ENCODE measurements at places on chromosomes 6 and 20.

DNA sequence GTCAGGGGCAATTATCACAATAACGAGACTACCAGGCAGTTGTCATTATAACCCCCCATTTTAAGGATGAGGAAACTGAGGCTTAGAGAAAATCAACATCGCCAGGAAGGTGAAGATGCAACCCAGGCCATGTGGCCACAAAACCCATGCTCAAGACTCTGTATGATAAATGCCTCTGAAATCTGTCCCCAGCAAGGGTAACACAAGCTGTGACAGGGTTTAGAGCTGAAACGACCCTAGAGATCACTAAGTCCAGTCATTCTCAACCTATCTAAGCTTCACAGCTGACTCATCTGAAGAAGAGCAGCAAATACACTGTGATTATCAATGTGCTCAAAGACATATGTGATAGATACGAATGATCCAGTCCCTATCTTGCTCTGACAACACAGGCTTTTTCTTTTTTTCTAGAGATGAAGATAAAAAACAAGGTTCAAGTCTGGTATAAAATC lies 47.0 kb downstream of the ARHGAP18 start:
- DNase-seq, result no peak

DNA sequence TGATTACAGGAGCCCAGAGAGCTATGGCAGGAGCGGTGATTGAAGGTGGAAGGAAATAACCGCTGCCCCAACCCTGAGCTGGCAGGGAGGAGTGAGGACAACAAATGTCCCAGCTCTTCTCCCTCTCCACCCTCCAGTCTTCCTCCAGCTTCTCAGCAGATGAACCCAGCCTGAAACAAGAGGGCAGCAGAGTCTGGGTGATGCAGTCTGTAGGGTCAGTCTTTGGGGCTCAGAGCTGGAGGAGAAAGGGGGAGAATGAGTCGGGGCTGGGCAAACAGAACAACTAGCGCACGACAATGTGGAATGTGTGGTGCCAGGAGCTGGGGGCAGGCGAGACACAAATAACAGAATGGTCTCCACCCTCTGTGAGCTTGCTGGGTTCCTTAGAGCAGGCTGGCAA lies 4.5 kb upstream of the GUCA1A start:
- DNase-seq, result no peak

DNA sequence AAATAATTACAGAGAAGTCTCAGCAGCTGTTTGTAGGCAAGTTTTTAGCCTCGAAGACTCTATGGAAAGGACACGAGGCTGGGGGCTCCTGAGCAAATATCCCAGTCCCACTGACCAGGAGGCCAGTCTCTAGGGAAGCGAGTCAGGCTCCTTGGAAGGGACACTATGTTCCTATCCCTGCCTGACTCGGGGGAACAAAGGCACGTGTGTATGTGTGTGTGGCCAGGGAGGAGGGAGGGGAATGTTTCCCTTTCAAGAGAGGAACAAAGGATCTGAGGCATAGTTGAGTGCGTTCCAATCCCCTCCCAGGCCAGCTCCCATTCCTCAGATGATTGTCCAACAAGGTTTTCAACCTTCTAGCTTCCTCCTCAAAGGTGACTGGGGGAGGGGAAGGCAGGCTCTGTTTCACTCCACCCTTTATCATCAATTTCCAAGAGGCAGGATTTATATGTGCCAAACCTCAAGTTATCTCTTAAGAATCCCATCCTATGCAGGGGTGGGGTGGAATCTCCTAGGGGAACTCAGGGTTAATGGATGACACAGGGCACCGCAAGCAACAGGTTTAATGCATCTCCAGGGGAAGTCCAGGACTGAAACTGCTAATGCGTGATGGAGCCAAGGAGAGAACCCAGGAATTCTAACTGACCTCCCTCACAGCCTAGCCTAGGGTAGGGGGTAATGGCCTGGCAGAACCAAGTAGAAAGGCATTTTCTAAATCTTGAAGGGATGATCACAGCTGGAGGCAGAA lies 9.9 kb downstream of the BCL2L1 start:
- no peak for DNase-seq

- no peak for DNase-seq
Observed at GRCh38 chr6:45986746-45987274, 28.9 kb downstream of the CLIC5 start.

DNA sequence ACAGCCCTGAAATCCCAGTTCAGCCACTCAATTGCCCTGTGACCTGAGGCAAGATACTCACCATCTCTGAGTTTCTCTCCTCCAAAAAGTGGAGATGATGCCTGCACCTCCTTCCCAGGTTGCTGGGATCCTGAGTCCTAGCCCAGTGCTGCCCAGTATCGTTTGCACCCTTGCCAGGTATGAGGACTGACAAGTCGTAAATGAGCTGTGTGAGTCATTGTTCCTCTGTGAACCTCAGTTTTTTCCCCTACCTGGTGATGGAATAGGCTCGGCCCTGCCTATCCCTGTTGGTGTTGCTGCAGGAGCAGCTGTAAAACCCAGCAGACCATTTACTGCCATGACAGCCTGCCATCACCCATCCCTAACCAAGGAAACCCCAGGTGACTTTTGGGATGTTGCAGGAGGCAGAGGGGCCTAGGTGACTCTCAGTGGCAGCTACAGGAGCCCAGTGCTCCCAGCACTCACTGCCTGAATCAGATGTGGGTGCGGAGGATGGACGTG lies 229.3 kb downstream of the SYNDIG1 start:
- DNase-seq, result no peak

DNA sequence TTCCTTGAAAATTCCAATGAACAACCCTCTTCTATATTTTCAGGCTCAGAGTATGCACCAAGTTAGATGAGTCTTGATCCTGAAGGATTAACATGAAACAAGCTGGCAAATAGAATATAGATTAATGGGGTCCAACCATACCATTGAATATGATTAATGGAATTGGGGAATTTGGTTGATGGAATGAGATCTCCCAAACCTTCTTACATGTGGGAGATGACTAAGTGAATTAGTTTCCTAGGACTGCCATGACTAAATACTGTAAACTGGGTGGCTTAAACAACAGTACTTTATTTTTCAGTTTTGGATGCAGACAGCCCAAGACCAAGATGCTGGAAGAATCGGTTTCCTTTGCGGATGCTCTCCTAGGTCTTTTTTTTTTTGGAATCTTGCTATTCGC lies 347.0 kb downstream of the QKI start:
- no peak for DNase-seq

DNA sequence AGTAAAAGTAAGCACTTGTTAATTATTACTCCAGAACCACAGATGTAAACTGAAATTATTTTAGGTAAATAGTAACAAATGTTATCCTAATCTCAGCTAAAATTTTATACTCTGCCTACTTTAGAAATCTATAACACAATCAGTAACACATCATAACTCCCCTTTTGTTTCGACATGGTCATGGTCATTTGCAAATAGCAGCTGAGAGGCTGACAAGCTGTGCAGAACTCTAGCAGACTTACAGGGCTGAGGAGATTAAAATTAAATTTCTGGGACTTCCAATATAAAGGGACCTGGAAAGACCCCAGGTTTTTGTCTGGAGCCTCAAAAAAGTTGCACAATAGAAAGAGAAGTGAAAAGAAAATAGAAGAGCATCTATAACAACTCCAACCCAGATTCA lies 88.8 kb downstream of the PRL start:
- no peak for DNase-seq

GRCh38 chr6:41286544-41287346 lies at the start of gene TREM1:
Gene TREM1 (minus strand): TSS chr6:41286682. CDS start chr6:41286655, 27 bp downstream.
- no peak for DNase-seq

DNA sequence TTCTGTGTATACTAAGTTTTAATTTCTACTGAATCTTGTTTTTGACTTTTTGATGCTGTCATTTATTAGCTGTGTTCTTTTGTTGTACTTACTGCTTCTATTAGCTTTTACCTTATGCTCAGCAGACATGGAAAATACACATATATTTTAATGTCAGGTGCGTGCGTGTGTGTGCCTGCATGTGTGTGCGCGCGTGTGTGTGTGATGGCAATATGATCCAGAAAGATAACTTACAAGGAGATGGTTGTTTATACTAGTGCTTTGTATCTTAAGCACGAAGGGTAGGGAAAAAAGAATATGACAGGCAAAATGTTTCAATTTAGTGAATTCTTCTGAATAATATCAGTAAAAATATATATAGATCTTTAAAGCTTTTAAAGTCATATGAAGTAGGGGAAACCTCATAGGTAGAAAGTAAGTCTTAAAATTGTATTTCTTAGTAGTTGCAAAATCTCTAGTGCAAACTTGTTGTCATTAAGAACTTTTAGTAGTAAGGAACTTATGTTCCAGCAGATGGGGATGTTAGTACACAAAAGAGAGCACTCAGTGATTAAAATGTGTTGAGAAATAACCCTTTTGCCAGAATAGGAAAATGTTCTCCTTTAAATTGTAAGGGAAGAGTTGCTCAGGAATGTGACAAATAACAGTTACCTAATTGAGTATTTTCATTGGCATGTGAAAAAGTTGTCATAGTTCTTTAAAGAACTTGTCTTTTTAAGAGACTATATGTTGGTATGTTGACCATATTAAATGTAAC lies 13.2 kb downstream of the QKI start:
- DNase-seq, result no peak

DNA sequence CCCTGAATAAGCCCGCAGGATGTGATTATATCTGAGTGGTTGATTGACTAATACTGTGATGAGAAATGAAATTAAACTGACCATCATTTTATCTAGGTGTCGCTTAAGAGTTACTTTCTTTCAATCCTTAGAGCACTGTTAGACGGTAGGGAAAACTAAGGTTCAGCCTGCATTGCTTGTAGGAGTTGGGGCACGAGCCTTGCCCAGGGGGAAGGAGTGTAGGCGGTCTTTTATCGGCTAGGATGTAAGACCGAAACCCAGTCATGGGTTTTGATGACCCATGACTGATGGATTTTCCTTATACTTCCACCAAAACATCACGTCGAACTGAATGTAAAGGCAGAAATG lies 392 bp upstream of the TASP1 start:
- no peak for DNase-seq

DNA sequence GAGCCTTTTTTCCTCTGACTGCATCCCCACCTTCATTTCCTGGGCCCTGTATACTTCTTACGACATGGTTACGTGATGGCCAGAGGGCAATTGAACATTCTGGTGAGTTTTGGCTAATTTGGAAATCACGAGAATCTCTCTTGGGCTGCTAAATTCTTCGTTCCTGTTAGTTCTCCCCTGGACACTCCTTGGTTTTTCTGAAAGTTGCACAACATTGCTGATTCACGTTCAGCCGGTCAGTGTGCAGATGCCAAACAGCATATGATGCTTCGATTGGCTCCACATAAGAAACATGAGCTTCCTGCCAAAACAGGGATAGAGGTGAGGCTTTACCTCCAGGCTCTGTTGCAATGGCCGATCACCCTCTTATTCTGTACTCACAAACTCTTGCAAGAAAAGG lies 119.4 kb upstream of the LY86 start:
- DNase-seq, result no peak

DNA sequence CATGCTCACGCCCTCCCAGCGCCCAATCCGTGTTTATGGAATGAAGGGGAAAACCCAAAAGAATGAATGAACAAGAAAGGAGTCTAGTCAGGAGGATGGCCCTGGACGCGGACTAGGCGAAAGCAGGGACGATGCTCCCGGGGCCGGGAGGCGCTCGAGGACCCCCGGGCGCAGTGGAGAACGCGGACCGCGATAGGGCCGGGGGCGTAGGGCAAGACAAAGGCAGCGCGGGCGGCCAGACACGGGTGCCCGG lies 758 bp downstream of the GCLC start:
- DNase-seq, result no peak

GRCh38 chr20:51202304-51202703 lies 179.4 kb upstream of the KCNG1 start:
- no peak for DNase-seq

DNA sequence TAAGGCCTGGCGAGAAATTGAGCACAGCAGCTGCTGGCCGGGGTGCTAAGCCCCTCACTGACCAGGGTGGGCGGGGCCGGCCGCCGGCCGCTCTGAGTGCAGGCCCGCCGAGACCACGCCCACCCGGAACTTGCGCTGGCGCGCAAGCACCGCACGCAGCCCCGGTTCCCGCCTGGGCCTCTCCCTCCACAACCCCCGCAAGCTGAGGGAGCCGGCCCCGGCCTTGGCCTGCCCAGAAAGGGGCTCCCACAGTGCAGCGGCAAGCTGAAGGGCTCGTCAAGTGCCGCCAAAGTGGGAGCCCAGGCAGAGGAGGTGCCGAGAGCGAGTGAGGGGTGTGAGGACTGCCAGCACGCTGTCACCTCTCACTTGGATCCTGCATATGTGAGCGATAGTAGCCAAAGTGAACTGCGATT lies 251.2 kb downstream of the GJA1 start:
- no peak for DNase-seq

- no peak for DNase-seq
Observed at GRCh38 chr20:16479666-16480065, 93.6 kb downstream of the KIF16B start.

All from activated CD8-positive, alpha-beta memory T cell treated with anti-CD3 and anti-CD28 coated beads for 1 hour (primary cell).